ENCODE measurements at places on chromosomes 3 and 15. TPM values are rescaled to one million over a fixed set of nuclear protein-coding genes. Genes with fewer than 3 reads are reported as not detected.

FEZF2 gene
- not detected for total RNA-seq

AGBL1 gene
- total RNA-seq = not detected

MYH15 gene
- 0.09 TPM for total RNA-seq

DPP8 gene
- total RNA-seq = 26.4 TPM

IGSF10 gene
- total RNA-seq = 0.60 TPM

ACOX2 gene
- total RNA-seq = 1.1 TPM

LIPC gene
- not detected for total RNA-seq

RASL12 gene
- total RNA-seq = 6.5 TPM

C3orf20 gene
- not detected for total RNA-seq

CYP1A2 gene
- total RNA-seq = not detected

OXTR gene
- total RNA-seq = 3.6 TPM

CTXN2 gene
- total RNA-seq = 0.07 TPM

MB21D2 gene
- 14.0 TPM for total RNA-seq

BTLA gene
- 0.37 TPM for total RNA-seq

GOLGA8H gene
- 1.7 TPM for total RNA-seq

Measured in WTC11 (cell line).